ENCODE measurements at places on chromosomes 13 and 19.

- DNase-seq = no peak
Measured at GRCh38 chr13:45621950-45622349, 6.4 kb upstream of the ERICH6B start.

DNA sequence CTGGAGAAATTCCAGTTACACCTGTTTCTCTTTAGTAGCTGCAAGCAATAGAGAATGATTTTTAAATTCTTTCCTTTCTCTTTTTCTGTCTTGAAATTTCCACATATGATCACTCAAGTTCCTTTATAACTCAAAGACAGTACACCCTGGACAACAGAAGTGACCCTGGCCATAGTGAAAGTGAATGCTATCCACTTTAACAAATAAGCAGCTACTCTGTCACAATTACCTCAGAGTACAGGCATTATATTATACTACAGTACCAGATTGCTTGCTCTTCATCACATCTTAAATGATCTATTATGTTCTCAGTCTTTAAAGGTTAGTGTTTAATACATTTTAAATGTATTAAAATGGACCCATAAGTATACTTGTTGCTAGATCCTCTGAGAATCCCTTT is 136.2 kb downstream of the KLF12 start:
- no peak for DNase-seq

GRCh38 chr19:38878575-38879399 is 712 bp upstream of the RINL start:
- DNase-seq = no peak

GRCh38 chr19:7661744-7662538 is 6.9 kb upstream of the RETN start:
- no peak for DNase-seq

GRCh38 chr19:48569814-48570213 is 17.8 kb downstream of the SULT2B1 start:
- no peak for DNase-seq

- DNase-seq = no peak
Measured at GRCh38 chr13:32323912-32324311, 8.6 kb downstream of the BRCA2 start.

DNA sequence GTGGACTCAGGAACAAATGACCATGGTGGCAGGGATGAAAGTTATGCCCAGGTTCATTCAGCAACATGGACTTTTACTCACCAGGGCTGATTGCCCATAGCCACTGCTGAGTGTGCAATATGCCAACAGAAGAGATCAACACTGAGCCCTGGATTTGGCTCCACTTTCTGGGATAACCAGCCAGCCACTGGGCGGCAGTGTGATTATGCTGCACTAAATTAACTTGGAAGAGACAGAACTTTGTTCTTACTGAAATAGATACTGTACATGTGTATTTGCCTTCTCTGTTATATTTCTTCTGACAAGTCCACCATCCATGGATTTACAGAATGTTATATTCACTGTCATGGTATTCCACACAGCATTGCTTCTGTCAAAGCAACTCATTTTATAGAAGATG is 257.4 kb downstream of the TDRD3 start:
- DNase-seq = no peak

- no peak for DNase-seq
Measured at GRCh38 chr19:35330475-35330874, 1.5 kb downstream of the CD22 start.

- no peak for DNase-seq
Measured at GRCh38 chr19:5880196-5880595, 9.9 kb upstream of the FUT5 start.
